ENCODE measurements at places on chromosomes 7 and 10.

GRCh38 chr10:122939856-122940543 is 14.0 kb downstream of the C10orf88 start:
- DNase-seq, result no peak

DNA sequence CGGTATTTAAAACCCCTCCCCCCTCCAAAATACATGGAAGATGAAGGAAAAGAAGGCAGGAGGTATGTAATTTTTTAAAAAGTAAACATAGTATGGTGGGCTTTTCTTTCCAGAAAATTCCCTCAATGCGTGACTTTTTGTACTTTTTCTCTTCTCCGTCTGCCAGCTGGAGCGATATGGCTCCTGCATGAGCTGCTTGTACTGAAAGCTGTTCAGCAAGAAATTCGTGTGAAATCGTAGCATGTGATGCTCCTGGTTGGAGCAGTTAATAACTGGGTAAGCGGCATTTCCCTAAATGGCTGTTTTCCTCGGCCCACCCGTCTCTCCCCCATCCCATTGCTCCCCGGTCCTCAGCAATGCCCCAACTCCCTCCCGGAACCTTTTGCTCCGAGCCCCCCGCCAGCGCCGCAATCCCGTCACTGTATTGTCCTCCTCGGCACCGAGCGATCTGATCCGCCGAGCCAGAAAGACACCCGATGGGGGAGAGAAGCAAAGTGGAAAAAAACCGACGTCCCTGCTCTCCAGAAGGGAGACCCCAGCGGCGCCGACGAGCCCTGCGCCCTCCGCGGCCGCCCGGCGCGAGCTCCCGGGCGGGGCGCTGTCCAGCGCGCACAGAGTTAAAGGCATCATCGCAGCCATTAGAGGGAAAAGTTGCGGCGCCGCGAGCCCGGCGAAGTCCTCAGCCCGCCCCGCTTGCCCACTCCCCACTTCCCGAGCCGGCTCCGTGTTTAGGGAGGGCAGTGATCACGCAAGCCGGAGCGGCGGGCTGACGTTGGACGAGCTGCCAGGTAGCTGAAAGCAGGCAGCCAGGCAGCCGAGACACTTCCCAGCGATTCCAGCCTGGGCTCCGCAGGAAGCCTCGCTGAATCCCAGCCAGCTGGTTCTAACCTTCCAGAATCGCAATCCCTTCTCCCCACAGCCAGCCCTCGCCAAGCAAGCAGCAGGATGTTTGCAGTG is at the start of gene VSTM2A:
TSS of gene VSTM2A (plus strand) at position 707 of the 957 bp plus-strand sequence. CDS start 356 bp downstream, outside the sequence.
- no peak for DNase-seq

DNA sequence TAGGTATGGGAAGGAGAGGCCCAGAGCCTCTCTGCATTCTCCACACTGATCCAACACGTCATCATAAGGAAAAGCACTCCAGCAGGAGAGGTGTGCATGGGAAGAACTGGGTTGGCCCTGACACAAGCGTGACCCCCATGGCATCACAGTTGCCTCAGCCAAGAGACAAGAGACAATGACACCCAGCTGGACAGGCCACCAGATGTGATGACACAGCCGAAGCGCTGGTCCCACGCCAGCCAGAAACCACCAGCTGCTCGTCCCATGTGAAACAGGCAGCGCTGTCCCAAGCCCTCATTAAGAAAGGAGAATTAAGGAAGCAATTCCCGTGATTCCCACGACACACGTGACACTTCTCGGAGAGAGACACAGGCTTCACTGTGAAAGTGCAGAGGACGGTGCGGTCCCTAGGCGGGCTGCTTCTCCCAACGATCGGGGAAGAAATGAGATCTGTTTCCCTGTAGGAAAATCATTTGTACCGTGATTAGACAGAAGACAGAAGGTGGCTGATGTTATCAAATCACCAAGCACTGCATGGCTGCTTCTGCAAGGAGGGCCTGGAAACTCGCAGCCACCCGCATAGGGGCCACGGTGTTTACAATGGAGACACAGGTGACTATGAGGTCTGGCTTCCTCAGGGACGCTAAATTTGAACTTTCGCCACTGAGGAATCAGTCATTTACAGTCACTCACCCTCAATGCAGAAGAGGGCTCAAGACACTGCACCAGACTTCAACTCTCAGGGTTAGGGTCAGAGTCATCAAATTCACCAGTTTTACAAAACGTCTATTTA is 74.5 kb downstream of the DIP2C start:
- no peak for DNase-seq

- DNase-seq, result no peak
These were observed 39.9 kb downstream of the ADCYAP1R1 start for GRCh38 chr7:31091924-31092434.

DNA sequence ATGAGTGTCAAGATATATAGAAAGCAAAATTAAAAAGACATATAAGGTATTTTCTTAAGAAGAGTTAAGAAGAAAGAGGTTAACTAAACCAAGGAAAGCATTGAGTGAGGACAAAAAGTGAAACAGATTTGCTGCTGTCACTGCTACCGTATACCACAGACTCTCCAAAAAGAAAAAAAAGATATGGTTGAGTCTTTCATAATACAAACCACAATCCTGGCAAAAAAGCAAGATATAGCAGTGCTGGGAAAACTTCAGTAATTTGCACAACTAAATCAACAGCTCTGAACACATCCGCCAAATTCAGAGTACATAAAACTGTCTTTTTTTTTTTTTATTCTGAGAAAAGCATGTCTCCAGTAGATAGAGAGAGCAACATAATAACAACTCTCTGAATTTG is 114.7 kb downstream of the ETV1 start:
- no peak for DNase-seq

GRCh38 chr10:88125766-88126165 is 262.3 kb downstream of the PTEN start:
- DNase-seq, result no peak

DNA sequence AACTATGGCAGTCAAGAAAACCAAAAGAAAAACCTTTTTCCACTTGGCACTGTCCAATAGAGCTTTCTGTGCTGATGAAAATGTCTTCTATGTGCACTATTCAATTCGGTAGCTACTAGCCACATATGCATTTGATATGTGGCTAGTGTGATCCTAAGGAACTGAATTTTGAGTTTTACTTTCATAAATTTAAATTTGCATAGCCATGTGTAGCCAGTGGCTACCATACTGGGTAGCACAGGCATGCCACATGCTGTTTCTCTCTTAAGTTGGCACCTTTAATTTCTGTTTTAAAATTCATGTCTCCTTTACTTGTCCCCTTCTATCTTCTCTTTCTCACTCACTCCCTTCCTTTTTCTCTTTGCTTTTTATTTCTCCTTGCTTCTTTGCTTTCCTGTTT is 455.7 kb downstream of the AUTS2 start:
- DNase-seq, result no peak
